Naive B cell (primary cell): ENCODE measurements at places on chromosomes 1 and 21. TPM values are rescaled to one million over a fixed set of nuclear protein-coding genes. Genes with fewer than 3 reads are reported as not detected.

CENPF gene
- polyA plus RNA-seq = not detected

CD1B gene
- polyA plus RNA-seq = not detected

ELF3 gene
- 0.30 TPM for polyA plus RNA-seq

UBE4B gene
- polyA plus RNA-seq = 7.2 TPM

LENEP gene
- polyA plus RNA-seq = not detected

OSCP1 gene
- not detected for polyA plus RNA-seq

DARS2 gene
- polyA plus RNA-seq = 9.6 TPM

RPTN gene
- not detected for polyA plus RNA-seq

DMBX1 gene
- polyA plus RNA-seq = not detected

RIPK4 gene
- polyA plus RNA-seq = not detected

OLFML2B gene
- not detected for polyA plus RNA-seq

S100A7 gene
- polyA plus RNA-seq = not detected

ACTN2 gene
- polyA plus RNA-seq = not detected

NPR1 gene
- polyA plus RNA-seq = not detected

MCOLN2 gene
- 4.1 TPM for polyA plus RNA-seq

TTC34 gene
- polyA plus RNA-seq = 0.05 TPM

GSTM5 gene
- 0.93 TPM for polyA plus RNA-seq

PROX1 gene
- polyA plus RNA-seq = not detected

PLPPR5 gene
- not detected for polyA plus RNA-seq

KCNA3 gene
- polyA plus RNA-seq = 53.9 TPM

TMEM51 gene
- polyA plus RNA-seq = not detected

AMY1A gene
- polyA plus RNA-seq = not detected

MXRA8 gene
- not detected for polyA plus RNA-seq

SPRR3 gene
- polyA plus RNA-seq = not detected

CCDC27 gene
- not detected for polyA plus RNA-seq

OLIG1 gene
- polyA plus RNA-seq = not detected

ADAM30 gene
- polyA plus RNA-seq = not detected

TINAGL1 gene
- polyA plus RNA-seq = not detected

NR1I3 gene
- polyA plus RNA-seq = not detected

NHLH1 gene
- polyA plus RNA-seq = not detected

PHF13 gene
- polyA plus RNA-seq = 5.0 TPM
